K562 (cell line): ENCODE measurements at places on chromosomes 7 and 10.

GRCh38 chr10:126583552-126584200, 86.8 kb downstream of the C10orf90 start:
- no peak for DNase-seq

- DNase-seq: no peak
Measured at GRCh38 chr10:98994030-98994429, 241.6 kb downstream of the HPSE2 start.

DNA sequence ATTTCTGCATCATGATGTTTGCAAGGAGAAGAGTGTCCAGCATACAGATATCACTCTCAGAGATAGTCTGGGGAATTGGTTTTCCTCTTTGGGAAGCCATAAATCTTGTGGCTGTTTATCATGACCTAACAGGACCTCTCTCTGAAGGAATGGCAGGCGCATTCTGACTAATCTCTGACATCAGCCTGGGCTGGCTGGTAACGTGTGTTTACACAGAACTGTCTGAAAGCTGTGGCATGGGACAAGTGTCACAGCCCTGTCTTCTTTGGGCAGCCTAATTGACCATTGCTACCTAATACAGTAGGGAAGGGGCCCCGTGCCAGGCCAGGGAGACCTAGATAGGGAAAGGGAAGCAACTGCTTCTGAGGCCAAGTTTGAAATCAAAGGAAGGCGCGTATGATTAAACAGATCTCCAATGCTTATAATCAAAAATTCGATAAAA, 73.9 kb upstream of the CABCOCO1 start:
- DNase-seq: peak; percentile 70

GRCh38 chr7:9921326-9921725, 1052.3 kb upstream of the PHF14 start:
- DNase-seq: no peak

DNA sequence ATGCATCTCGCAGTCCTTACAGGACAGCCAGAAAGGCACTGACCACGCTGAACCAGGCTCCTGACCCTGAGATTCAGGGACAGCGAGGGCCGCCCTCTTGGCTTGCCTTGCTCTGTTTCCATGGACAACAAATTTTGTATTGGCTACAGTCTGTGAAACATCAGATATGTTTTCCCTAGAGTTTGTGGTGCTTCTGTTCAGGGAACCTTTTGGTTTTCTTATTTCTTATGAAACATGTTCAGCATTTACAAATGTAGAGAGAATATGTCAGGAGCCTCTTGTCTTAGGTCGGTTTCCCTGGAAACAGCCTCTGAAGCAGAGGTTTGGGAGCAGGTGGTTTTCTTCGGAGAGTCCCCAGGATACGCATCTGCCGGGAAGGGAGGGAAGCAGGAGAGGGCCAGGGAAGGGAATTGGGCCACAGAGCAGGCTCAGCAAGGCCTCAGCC, 260.1 kb downstream of the CCDC3 start:
- DNase-seq: no peak

DNA sequence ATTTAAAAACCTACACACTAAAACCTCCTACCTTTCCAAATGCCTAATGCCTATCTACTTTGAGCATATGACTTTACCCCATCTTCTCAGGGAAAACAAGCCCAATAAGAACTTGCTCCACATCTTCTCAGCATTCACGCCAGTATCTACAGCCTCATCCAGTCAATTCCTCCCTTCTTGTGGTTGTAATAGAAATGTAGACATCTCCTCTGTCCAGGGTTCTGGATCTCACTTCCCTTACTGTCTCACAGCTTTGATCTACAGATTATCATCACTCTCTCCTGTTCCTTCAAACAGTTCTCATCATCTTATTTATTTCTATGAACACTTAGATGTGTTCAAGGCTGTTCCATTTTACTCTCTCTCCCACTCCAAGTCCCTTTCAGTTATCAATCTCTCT, 70.4 kb upstream of the NOBOX start:
- no peak for DNase-seq

GRCh38 chr10:44689368-44689767, 221.8 kb upstream of the TMEM72 start:
- no peak for DNase-seq

DNA sequence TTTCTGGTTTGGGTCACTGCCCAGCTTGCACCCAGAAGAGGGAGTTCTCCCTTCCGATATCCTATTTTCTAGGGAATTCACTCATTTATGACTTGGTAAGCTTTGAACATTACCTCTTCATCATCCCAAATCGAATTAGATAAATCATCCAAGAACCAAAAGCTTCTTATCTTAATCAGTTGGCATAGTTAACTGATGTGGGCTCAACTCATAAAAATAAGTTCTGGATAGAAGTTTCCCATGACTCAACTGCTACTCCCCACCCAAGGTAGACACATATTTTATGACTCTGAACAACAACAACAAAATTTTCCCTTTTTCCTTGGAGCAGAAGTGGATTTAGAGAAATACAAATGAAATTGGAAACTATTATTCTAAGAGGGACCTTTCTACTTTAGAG, 102.9 kb upstream of the CCDC6 start:
- DNase-seq: no peak

- DNase-seq: no peak
Measured at GRCh38 chr10:76972541-76972940, 665.1 kb downstream of the KCNMA1 start.

DNA sequence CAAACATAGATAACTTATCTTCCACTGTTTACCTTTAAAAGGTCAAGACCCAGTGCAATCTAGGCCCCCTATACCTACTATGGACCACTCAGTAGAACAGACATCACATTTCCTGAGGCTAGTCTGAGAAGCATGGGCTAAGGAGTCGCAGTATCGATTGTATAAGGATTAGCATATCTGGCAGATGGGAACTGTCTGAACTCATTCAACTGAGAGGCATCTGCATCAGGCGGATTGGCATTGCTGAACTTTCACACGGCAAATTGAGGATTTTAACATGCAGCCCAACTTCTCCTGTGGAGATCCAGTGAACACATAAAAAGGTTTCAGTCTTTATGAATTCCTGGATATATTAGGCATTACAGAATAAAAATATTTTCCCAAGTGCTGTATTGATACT, 89.1 kb upstream of the LRGUK start:
- no peak for DNase-seq

DNA sequence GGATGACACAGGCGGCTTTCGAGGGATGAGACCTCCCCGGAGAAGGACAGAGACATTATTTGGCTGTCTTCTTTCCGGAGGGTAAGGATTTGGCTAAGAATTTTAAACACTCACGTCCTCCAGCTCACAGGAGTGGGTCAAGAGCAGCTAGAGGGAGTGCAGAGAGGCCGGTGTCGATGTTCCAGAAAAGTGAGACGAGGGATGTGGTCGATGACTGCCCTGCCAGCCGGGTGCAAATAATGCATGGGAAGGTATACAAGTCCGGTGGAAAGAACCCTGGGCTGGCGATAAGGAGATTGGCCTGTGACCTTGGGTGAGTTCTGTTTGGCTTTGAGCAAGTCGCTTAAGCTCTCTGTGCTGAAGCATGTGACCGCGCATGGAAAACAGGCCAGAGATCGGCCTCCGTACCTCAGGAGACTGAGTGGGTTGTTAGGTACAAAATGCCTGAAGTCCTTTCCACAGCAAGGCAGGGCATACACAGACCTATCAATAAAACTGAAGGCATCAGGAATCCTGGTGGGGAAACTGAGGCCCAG, 149.1 kb downstream of the UBE2H start:
- no peak for DNase-seq

GRCh38 chr7:5584821-5585220, 161.2 kb upstream of the TNRC18 start:
- no peak for DNase-seq

DNA sequence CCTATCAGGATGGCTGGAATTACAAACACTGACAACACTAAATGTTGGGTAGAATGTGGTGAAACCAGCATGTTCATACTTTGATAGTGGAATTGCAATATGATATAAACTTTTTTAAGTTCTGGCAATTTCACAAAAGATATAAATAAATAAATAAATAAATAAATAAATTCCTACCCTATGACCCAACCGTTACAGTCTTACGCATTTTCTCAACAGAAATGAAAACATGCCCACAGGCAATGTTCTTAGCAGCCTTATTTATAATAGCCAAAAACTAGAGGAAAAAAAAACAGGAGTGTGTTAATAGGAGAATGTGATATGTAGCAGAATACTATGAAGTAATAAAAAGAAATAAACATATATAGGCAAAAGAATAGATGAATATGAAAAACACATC, 318.9 kb downstream of the IPMK start:
- no peak for DNase-seq

DNA sequence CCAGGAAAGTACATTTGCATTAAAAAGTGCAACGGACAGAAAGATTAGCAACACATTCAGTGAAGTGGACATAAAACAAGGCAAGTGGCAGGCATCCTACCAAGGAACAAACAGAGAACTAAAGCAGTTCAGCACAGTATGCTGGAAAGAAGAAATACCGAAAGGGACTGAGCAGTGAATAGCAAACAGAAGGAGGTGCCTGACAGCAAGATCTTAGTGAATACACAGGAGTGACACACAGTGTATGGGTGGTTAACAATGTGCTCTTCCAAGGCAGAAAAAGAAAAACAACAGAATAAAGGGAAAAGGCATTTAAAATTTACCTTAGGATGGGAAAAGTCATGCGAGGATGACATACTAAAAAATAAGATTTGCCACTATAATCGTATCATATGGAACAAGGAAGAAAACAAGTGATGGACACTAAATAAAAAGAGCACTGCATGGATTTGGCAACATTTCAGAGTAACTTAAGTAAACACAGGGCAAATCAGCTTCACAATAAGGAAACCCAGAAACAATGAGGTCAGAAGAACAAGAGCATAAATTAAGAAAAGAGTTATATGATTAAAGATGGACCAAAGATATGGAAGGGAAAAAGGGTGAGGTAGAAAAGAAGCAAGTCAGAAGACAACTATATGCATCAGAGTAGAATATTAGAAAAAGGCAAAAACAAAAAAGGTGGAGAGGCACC, 29.5 kb downstream of the MEST start:
- DNase-seq: no peak

- DNase-seq: no peak
Measured at GRCh38 chr7:50674299-50674698, 108.4 kb downstream of the GRB10 start.

DNA sequence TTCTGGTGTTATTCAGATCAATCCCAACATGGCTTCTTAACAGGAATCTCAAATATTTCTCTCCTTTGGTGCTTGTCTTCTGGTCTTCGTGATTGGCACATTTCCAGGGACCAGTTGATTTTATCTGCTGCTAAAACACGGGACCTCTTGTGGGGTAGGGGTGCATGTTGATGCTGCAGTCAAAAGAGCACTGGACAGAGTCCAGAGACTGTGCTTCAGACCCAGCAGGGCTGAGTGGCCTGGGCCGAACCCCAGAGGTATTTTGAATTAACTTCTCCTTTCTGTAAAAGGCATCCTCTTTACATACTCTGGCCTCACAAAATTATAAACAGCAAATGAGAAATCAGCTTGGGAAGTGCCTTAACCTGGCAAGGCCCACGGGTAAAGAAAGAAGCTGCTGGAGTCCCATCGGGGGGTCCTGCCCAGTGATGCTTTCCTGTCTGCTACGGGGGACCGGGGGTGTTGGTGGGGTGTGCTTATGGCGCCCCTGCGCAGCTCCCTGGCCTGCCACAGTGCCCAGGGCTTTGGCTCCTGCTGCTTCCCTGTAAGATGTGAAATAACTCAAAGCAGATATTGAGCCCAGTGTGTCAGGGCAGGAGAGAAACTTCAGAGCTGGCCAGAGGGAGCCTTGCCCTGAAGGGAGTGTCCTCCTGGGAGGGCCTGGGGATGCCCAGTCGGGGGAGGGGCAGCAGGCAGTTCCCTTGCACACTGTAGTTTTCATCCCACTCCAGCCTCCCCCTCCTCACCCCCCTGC, 230.5 kb downstream of the TCF7L2 start:
- no peak for DNase-seq

GRCh38 chr7:26620352-26620751, 244.0 kb downstream of the SKAP2 start:
- peak; percentile 65 for DNase-seq

DNA sequence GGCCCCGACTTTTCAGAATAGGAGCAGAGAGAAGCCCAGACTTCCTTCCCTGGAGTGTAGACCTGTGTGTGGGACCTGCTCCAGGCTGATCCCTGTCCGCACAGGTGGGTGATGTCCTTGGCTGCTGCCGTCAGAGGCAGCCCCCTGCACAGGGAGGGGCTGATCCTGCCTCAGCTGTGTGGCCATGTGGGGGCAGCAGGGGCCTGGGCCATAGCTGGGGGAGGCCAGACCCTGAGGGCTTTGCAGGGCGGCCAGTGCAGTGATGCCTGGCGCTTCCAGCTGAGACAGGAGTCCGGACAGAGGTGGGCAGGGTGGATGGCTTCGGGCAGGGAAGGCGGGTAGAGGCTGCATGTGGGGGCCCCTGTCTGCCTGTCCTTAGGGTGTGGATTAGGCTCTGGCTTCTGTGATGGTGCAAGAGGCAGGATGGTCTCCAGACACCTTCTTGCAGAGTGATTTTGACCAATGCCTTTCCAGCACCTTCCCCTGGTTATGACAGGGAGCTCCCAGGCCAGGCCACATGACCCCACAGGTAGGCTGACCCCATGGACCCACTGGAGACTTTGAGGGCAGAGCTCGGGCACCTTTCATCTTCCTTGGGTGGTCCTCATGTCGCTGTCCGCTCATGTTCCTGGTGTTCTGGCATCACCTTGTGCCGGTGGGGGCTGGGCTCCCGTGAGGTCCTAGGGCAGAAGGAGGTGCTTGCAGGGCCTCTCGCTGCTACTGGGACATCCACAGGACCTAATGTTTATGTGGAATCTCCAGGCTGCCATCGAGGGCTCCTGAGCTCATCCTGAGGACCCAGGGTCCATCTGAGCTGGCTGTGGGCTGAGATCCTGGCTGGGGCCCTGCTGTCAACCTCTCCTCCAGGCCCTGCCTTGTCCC, 141.5 kb downstream of the ADCY1 start:
- no peak for DNase-seq

DNA sequence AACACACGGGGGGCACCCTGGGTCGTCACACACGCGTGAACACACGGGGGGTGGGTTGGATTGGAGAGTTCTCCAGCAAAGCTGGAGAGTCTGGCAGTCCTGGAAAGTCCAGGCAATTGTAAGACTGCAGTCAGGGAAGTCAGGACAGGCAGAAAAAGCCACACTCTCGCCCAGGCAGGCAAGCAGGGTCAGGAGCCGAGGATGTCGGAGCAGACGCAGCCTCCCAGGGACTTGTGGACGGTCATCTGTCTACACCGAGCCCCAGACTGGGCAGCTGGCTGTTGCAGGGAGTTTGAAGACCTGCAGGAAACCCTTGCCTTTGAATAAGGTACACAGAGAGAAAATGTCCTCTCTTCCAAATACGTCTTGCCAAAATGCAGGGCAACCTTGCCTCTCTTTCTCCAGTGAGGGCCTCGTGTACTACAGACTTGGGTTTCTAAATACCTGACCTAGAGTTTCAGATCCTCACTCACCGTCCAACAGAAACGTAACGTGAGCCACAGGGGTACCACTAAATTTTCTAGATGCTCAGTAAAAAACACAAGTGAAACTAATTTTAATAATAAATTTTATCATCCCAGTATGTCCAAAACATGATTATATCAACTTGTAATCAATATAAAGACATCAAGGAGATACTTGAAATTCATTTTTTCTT, 176.7 kb downstream of the ADARB2 start:
- no peak for DNase-seq
